Left lung (tissue), 14 donors: ENCODE measurements at places on chromosomes 5 and 9. TPM values are rescaled to one million over a fixed set of nuclear protein-coding genes. Genes with fewer than 3 reads are reported as not detected.

DNA sequence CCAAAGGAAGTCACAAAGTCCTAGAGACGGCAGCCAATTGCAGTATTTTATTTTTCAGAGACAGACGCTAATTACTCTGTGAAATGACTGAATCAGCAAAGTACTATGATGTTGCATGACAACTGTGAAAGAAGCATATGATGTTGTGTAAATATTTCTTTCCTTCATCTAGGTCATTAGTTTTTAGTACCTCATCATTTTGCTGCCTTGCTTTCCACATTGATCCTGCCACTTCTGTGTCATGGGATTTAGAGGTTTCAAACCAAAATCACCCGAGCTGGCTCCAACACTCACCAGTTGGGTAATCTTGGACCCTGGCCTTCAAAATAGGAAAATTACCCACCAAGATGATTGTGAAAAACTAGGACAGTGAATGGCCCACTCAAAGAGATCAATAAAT is 585.2 kb downstream of the ACTL7B start:
- DNase-seq, result peak; percentile 22

- DNase-seq, result no peak
Measured at GRCh38 chr9:109880276-109881169, 100.5 kb downstream of the PALM2AKAP2 start.

DNA sequence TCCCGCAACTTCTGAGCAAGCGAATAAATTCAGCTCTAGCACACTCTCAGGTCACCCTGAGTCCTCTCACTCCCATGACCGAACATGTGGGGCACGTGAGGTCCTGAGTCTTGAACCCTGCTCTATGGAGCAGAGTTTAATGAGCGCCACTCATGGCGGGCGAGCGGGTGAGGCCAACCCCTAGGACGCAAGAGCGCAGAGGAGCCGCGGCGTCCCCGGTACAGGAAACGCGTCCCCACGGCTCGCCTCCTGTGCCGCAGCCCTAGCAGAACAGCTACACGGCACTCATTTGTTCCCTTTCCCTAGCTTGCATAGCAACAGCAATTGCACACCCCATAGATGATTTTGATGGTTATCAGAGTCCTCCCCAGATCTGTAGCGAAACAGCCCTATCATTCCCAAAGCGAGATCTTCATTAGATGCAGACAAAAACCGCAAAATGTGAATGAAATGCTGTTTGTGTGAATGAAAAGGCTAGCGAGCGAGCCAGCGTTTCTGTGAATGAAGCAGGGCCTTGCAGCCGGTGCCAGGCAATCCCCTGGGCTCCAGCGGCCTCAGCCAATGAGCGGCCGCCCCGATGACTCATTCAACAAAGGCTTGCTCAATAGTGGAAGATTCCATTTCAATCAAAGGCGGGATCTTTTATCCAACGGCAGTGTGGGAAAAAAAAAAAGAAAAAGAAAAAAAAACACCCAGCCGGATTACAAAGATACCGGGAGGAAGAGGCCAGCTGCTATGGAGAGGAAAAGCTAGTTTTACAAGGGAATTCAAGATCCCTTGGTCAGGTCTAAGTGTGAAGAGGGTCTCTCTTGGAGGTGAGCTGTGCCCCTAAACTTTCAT is 1.5 kb upstream of the SHC3 start:
- DNase-seq, result peak; percentile 86

GRCh38 chr5:39475881-39476842 is 51.4 kb upstream of the DAB2 start:
- DNase-seq, result no peak

DNA sequence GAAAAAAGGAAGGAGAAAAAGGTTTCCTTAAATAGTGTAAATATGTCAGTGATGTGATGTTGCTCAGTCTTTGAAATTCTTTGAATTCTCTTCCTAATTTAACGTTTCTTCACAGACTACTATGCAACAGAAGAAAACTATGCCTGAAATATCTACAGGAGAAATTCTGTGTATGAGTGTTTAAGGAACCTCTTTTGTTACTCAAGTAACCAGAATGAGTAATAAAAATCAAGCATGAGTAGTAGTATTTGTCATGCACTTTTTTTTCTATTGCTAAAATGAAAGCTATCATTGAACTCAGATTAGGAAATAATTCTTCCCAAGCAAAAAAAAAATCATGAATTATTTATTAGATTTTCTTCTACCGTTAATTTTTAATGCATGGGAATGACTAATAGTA is 20.3 kb upstream of the THG1L start:
- no peak for DNase-seq

- no peak for DNase-seq
Measured at GRCh38 chr9:14398473-14398872, 84.5 kb upstream of the NFIB start.

The DNAJA1 gene
- 233 TPM for polyA plus RNA-seq

The SAPCD2 gene
- 8.5 TPM for polyA plus RNA-seq

The SPATA31C1 gene
- polyA plus RNA-seq, result not detected

The SV2C gene
- 0.26 TPM for polyA plus RNA-seq

The GABRA1 gene
- 0.76 TPM for polyA plus RNA-seq

The PRRX2 gene
- 0.61 TPM for polyA plus RNA-seq

The UGT3A1 gene
- polyA plus RNA-seq, result 0.11 TPM

The IL3 gene
- not detected for polyA plus RNA-seq

The PCSK1 gene
- polyA plus RNA-seq, result 0.38 TPM
